ENCODE measurements at places on chromosomes 2 and 18. TPM values are rescaled to one million over a fixed set of nuclear protein-coding genes. Genes with fewer than 3 reads are reported as not detected.

The CROCC2 gene
- 0.06 TPM for polyA plus RNA-seq

The CNRIP1 gene
- 20.3 TPM for polyA plus RNA-seq

The UNC50 gene
- polyA plus RNA-seq: 80.6 TPM

The GPR39 gene
- 3.0 TPM for polyA plus RNA-seq

The SERPINB8 gene
- 3.7 TPM for polyA plus RNA-seq

DNA sequence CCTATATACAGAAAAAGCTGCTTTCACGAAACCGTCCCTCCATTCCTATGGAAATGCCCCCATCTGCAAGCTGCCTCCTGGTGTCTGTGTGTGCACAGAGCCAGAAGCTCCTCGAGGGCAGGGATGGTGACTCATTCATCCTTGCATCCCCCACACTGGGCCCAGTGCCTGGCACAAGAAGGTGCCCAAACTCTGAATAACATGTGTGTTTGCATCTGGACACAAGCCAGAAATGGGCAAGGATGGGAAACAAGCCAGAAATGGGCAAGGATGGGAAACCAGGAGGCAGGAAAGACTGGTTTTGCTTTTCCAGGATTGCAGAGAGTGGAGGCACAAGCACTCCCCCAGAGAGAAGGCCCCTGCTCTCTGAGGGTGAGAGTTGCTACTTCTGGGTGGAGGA lies 313.9 kb downstream of the CELF4 start:
- no peak for DNase-seq

- DNase-seq: no peak
These were observed 262.9 kb upstream of the KLHL29 start for GRCh38 chr2:23121968-23122648.

DNA sequence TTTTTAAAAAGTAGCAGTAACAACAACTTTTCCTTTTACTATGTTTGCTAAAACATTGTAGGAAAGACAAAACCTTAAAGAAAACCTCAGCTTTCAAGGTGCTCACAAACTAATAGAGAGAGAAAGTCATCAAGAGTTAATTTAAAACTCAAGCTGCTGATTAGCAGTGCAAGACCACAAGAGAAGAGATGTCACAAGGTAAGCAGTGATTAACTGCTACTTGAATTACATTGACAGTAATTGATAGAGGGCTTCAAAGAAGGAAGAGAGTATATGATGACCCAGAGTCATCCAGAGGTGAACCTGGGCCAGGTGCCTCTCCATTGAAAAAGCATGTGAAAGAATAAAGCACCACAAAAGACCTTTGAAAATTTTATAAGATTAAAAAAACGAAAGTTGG lies 939.6 kb upstream of the CNTNAP5 start:
- DNase-seq: no peak

- DNase-seq: no peak
These were observed 36.9 kb downstream of the MSH6 start for GRCh38 chr2:47819834-47820233.

DNA sequence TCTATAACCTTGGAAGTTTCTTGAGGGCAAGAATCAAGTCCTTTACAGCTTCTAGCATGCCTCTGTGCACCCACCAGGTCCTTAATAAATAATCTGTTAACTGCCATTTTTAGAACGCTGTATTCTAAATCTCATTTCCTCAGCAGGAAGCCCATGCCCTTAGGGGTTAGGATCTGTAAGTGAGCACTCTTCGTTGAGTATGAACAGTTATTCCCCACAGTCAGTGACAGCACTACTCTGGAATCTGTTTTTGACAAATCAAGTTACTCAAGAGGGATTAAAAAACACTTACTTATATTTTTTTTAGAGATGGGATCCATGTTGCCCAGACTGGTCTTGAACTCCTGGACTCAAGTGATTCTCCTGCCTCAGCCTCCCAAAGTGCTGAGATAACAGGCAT lies 14.6 kb downstream of the PAIP2B start:
- DNase-seq: no peak

- no peak for DNase-seq
These were observed 59.8 kb downstream of the MOGAT1 start for GRCh38 chr2:222731201-222731621.

DNA sequence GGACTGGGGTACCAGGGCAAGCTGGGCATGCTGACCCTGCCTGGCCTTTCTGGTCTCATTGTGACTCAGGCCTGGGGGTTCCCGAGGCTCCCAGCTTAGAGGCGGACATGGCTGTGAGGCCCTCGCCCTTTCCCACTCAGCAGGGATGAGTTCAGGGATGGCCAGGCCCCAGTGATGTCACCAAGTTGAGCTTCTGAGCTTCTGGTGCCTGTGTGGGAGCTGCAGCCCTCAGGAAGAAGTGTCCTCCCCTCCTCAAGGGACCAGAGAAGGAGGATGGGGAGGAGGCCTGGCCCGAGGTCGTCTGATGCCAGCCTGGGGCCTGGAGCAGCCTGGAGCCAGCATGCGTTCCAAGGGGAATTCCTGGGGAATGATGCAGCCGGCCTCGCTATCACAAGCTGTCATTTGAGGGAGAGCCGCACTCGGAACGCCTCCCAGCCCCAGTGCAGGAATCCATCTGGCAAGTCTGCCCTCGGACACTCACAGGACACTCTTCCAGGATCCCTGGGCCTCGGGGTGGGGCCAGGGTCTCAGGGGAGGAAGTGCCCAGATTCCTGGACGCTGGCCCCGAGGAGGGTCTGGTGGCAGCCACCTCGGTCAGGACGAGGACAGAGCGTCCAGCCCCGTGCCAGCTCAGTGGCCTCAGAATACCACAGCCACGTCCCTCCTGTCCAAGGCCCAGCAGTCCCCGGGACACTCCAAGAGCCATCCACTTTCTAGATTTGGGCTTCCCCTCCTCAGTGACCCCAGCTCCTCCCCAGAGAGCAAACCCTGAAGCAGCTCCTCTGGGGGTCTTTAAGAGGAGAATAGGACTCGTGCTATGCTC lies 61.2 kb upstream of the GPC1 start:
- no peak for DNase-seq

DNA sequence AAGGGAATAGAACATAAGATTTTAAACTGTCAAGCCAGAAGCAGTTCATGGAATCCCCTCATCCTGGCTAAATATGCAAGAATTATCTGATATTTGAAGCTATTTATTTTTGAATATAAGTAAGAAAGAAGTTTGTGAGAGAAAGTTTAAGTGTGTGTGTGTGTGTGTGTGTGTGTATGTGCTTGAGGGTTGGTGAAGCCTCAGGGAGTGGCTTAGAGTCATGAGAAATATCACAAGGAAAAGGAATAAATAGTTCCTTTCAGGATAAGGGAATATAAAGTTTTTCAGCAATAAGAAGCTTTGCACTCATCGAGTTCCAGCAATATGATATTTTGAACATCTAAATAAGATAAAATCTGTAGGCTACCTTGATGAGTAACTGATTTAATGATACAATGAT lies 359.6 kb downstream of the MEIS1 start:
- DNase-seq: no peak

DNA sequence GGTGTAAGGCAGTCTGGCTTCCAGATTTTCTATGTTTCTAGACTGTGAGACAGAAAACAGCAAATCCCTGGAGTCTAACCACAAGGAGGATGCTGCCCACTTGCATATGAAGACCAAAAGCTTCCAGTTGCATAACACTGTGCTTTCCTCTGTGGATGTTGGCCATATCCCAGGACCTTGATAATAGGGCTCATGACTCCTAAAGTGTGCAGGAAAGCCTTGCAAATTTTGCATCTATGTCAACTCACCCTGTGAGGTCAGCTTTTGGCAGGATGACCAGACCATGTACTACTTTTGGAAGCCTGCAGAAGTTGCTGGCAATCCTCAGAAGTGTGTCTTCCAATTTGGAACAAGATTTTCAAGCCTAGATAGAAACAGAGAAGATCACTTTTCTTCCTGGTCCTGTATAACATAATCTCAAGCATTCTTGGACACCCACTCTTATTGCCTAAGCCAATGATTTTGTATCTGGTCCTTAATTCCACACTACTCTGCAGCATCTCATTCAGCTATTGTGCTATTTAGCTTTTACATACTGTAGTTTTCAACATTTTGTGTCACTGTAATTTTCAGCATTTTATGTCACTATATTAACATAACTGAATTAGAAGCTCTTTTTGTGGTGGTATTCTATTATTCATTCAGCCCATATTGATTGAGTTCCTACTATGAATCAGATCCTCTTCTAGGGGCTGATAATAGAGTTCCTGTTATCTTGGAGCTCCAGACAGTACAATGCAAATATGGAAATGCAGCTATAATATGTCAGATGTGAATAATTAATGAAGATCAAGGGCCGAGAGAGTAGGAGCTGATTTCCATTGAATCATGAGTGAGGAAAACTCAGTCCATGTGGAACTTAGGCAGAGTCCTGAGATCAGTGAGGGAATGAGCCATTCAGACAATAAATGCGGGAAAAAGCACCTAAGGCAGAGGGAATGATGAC lies 85.3 kb upstream of the RAB27B start:
- no peak for DNase-seq

DNA sequence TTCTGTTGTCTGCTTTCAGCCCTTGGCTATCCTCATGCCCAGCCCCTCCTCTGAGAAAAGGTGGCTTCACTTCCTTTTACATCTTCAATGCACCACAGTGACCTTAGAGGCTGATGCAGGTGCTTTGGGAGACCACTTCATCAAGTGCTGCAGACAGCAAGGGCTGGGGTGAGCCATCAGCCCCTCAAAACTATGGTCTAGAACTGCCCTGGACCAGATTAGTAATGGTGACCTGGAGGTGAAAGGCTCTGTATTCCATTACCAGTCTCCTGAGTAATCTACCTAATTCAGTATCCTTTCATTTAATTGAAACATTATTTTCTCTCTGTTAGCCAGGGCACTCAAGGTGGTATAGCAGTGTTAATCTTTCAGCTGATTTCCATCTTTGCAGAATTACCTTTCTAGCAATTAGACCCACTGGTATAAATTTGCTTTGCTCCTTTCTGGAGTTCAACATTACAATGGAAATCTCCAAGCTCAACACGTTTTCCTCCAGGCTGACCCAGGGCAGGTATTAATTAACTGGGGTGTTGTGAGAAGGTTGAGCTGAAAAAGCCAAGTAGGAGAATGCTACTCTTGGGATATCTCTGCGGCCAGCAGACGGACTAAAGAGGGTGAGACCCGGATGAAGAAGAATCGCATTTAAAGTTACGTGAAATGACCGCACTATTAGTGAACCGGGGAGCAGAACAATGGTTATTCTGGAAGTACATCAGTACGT lies 469.0 kb downstream of the MEIS1 start:
- no peak for DNase-seq

GRCh38 chr2:26043862-26044696 lies 10.2 kb downstream of the RAB10 start:
- DNase-seq: no peak

- DNase-seq: no peak
These were observed 368.0 kb downstream of the SLC4A3 start for GRCh38 chr2:219995399-219995798.

DNA sequence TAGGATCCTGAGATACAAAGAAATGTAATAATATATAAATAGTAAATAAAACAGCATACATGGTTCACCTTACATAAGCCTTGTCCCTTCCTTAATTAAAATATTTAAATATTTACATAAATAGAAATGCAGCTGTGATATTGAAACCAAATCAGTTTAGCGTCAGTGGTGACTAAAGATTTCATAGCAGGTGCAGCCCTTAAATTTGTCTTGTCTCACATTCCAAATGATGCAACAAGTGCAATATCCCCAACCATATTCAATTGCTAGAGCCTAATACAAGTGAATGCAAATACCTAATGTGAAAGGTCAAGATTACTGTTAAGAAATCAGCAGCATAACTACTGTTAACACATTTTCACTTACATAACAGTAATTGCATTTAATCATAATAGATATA lies 539.5 kb downstream of the NYAP2 start:
- no peak for DNase-seq

GRCh38 chr2:138648606-138649005 lies 131.6 kb downstream of the NXPH2 start:
- no peak for DNase-seq

GRCh38 chr2:44974064-44974715 lies 32.7 kb downstream of the SIX3 start:
- DNase-seq: no peak

Measured in left renal cortex interstitium (tissue), 4 donors.